AG20443 (cell line): ENCODE measurements at places on chromosomes 1 and 21.
A peak's percentile ranks its signal among the peaks of the same experiment; 100 is the strongest.

DNA sequence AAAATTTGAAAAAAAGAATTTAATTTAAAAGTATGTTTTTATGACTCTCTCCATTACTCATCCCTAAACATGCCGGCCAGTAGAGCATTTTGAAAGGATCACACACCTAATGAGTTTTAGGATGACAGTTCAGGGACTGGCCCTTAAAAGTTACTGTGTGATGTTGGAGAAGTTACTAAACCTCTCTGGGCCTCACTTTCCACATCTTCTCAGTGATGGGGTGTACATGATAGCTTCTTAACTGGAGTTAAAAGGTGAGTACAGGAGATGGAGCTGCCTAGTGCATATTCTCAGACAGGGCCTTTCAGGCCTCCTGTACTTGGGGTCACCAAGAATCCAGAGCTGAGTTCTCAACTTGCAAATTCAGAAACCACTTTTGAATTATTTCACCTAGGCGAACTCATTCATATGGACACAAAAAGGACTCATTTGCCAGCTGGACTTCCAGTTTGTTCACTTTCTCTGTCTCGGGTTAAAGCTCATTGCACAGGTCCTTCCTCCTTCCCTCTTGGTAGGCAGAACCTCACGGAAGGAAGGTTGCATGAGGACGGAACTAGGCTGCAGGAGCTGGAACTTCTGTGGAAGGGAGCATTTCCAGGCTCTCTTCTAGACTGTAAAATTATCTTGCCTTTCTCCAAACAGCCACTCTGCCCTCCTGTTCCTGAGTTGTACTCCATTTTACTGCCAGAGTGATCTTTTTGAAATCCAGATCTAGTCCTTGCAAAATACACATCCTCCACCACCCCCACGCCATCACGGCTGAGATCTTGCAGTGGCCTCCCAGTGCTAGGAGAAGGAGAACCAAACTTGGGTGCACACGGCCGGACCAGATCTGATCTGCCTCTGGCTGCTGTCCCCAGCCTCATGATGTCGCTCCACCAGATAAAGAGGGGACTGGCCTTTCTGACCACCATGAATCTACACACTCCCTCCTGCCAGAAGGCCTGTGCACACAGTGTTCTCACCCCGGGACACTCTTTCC lies 4.3 kb upstream of the SLC30A1 start:
- DNase-seq, result no peak

DNA sequence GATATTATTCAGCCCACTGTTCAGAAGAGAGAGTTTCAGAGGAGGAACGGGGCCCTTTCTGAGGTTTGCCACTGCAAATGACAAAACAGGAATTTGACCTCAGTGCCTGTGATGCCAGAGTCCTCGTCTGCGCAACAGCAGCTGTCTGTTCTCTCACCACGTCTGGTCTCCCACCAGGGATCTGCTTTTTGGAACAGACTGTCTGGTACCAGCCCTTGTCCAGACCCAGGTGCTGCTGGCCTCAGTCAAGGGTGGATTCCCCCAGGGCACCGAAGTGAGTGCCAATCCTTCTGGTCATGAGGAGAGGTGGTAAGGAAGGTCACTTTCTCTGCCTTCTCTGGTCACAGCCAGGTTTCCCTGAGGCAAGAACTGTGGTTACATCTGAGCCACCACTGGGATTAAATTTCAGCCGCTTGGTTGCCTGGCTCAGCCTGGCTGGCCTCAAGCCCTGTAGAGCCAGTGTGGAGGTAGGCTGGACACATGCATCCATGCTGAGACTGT lies 2.3 kb upstream of the BCAN start:
- DNase-seq, result peak; percentile 36

DNA sequence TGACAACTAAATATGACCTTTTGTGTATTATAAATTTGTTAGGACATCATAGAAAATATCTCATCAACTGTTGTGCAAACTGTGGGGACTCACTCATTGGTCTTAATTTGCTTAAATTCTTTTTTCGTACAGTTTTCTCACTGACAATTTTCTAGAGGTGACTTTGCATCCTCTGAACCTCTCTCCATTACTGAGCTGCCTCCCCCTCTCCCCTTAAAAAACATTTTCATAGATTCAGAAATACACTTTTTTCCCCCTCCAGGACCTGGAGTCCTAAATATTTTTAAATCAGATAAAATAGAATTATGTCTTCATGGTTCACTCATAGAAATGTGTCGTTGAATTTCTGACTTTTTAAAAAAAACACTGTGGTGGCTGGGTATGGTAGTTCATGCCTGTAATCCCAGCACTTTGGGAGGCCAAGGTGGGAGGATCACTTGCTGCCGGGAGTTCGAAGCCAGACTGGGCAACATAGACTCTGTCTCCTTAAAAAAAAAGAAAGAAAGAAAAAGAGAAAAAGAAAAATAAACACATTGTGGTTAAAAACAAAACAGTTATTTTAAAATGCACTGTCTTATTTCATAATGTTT lies 1.5 kb downstream of the CNST start:
- no peak for DNase-seq

DNA sequence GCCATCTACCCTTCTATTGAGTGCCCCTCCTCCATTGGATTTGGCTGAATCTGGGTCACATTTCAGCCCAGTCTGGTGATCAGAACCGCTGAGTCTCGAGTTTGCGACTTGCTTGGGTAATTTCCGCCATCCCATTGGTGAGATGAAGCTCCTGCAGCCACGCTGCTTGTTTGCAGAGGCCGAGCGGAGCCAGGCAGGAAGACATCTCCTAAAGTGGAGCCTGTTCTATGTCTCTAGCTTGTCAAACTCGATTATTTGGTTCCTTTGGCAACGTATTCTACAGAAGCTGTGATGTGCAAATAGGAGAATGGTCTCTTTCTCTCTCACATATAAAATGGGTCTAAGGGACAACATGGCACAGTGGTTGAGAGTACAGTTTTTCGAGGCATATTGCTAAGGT lies 206.8 kb upstream of the PLXNA2 start:
- DNase-seq, result no peak

GRCh38 chr1:212529211-212529741 lies 79.3 kb upstream of the ATF3 start:
- DNase-seq, result peak; percentile 46

- no peak for DNase-seq
Observed at GRCh38 chr21:31597683-31598082, 61.8 kb upstream of the SOD1 start.

DNA sequence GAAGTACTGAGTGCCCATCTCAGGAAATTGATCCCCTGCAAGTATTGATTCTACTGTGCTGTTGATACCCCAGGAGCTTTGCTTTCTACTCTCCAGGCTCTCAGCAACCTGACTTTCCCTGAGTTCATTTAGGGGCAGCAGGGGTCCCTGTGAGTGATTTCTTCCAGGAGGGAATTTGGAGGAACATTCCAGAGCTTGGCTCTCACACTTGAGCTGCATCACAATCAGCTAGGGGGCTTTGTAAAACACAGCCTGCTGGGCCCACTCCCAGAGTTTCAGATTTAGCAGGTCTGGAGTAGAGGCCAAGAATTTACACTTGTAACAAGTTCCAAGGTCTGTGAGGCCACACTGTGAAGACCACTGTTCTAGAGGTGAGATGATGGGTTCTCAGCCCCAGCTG lies 16.1 kb upstream of the ACTL8 start:
- DNase-seq, result no peak

GRCh38 chr1:201683397-201683796 lies 144.5 kb downstream of the NAV1 start:
- DNase-seq, result no peak

DNA sequence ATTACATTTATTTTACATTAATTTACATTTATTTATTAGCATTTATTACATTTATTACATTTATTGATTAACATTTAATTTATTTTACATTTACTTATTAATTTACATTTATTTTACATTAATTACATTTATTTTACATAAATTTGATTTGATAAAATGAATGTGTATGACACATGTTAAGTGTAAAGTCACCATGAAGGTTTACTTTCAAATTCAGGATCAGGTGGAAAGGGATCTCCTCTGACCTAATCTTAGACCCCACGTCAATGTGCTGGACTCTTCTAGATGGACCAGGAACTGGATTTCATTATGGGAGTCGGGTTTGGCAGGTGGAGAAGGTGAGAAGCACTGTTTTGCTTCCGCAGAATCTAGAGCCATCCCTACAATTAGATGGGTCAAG lies 76.1 kb downstream of the NCAM2 start:
- DNase-seq, result no peak

- peak; percentile 42 for DNase-seq
Observed at GRCh38 chr1:41870076-41870562, 48.6 kb downstream of the HIVEP3 start.

DNA sequence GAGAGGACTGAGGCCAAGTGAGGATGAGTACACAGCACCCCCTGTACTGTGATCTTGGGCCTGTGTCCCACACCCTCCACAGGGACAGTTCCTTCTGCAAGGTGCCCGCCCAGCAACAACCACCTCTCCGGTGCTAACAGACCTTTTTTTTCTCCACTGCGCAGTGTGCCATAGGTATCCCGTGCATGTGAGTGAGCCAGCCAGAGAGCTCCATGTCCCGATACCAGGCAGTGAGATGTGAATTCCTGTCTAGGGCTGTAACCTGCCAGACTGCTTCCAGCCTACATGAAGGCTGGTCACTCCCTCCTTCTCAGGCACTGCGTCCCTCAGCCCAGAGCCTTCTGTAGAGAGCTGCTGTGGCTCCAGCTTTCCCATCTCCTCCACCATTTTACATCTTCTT lies 56.9 kb downstream of the PCBP3 start:
- DNase-seq, result no peak

DNA sequence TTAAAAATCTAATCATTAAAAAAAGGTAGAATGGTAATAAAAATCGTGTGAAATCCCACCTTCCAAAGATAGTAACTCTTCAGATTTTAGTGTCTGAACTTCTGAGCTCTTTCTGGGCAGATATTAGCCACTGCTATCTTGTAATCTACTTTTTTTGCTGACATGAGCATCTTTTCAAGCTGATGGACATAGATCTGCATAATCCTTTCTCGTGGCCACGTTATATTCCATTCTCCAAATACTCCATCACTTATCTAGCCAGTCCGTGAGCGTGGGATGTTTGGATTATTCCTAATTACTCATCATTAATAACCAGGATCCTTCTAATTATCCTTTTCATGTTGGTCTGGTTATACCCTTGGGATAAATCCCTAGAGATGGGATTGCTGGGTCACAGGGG lies 254.2 kb upstream of the VAMP3 start:
- no peak for DNase-seq

- DNase-seq, result no peak
Observed at GRCh38 chr1:163807331-163808049, 485.7 kb downstream of the NUF2 start.

- no peak for DNase-seq
Observed at GRCh38 chr1:168243198-168243597, 17.4 kb downstream of the SFT2D2 start.

GRCh38 chr1:22606161-22606560 lies 30.3 kb upstream of the C1QA start:
- no peak for DNase-seq

- no peak for DNase-seq
Observed at GRCh38 chr1:247079141-247079874, 697 bp upstream of the ZNF670 start.

GRCh38 chr1:153928791-153929341 lies 6.1 kb upstream of the GATAD2B start:
- no peak for DNase-seq

GRCh38 chr1:225474439-225474985 lies 46.7 kb upstream of the LBR start:
- DNase-seq, result peak; percentile 9

GRCh38 chr1:20729155-20729931 lies 3.2 kb downstream of the SH2D5 start:
- DNase-seq, result no peak

- no peak for DNase-seq
Observed at GRCh38 chr1:147169171-147169570, 3.1 kb downstream of the PRKAB2 start.

DNA sequence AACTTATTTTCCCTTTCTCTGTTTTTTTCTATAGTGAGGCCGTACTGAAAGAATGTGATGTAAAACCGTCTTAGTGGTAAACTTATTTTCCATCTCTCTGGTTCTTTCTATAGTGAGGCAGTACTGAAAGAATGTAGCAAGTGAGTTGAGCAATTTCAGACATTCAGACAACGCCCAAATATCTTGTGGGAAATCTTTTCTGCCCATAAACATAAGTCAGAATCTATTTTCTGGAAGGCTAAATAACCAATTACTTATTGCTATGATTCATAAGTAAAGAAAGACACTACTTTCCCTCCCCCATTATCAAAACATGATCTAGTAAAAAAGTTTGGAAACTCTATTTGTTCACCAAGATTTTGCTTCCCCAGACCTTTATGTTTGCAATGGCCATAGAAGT lies 18.8 kb upstream of the SCCPDH start:
- peak; percentile 72 for DNase-seq

DNA sequence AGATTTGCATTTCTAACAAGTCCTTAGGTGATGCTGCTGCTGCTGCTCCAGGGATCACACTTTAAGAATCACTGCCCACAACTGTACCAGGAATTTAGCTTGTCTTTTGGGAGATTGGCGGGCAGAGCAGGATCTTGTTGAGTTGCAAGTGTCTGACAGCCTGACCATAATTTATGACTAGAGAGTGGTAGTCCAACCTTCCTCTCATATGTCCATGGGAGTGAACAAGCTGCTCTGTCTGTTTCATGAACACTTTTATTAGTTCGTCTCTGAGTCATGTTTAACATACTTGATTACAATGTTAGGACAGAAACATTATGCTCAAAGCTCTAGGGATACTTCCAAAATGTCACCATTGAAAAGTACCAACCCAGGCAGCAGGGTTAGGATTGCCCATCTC lies 169.6 kb downstream of the TGFB2 start:
- DNase-seq, result no peak

DNA sequence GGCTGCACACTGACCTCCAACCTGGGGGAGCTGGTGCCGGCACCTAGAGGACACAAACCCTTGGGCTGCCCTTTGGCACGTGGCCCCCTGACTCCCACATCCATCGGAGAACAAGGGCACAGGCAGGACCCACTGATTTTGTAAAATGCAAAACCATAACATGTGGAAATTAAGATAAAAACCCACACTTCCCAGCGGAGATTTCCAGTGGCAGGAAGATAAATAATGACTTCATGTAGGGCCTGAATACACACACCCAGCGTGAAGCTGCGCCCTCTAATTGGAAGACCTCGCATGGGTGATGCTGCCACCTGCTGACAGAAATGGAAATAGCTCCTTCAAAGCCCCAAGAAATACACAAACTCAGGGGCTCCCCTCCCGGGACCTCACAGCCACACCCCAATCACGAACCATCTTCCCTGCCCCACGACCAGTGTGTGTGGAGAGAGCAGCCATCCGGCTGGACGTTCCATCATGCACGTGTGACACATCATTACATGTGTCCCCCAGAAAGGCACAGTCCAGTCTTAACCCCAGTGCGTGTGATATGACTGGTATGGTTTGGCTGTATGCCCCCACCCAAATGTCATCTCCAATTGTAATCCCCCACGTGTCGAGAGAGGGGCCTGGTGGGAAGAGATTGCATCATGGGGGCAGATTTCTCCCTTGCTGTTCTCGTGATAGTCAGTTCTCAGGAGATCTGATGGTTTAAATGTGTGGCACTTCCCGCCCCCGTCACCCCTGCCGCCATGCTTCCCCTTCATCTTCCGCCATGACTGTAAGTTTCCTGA lies 5.7 kb upstream of the TPRG1L start:
- DNase-seq, result peak; percentile 87
